ENCODE measurements at places on chromosomes 2 and 18.

GRCh38 chr2:234861841-234862735 is 89.7 kb upstream of the SH3BP4 start:
- no peak for DNase-seq

- DNase-seq, result peak; percentile 81
These were observed 24.2 kb upstream of the CASP8 start for GRCh38 chr2:201235860-201236811.

GRCh38 chr2:120669121-120669952 is 66.3 kb upstream of the GLI2 start:
- DNase-seq, result no peak

DNA sequence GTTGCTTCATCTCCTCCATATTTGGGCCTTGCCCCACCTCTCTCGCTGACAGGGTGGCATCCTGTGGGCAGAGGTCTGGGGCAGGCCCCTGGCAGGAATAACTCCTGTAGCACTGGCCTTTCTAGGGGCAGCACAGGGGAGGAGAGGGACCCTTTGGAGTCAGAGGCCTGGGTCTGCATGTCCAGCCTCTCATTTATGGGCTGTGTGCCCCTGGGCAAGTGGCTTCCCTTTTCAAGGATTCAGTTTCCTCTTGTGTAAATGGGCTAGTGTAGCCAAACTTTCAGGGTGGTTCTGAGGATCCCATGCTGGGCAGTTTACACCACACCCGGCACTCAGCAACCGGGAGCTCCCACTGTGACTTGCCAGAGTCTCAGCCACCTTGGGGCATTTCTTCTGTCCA is 23.4 kb downstream of the ADRA2B start:
- DNase-seq, result no peak

DNA sequence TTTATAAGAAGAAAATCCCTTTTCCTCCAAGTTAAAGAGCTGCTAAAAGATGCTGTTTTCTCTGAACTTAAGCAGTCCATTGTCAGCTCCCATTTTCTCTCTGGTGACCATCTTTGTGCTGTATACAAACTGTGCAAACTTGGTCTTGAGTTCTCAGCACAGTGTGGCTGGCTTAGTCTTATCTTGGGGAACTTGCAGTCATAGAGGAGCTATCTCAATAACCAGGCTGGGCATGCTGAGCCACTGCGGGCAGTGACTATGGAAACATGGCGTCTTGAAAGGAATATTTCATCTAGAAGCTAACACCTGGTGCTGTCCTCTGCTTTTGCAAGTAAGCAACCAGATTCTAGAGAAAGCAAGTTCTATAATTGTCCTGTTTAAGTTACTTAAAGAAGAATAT is 1334.4 kb upstream of the CELF4 start:
- DNase-seq, result no peak

GRCh38 chr18:78629426-78629825 is 350.2 kb upstream of the SALL3 start:
- no peak for DNase-seq

- DNase-seq, result peak; percentile 80
These were observed 1.4 kb upstream of the LAPTM4A start for GRCh38 chr2:20052861-20053281.

- no peak for DNase-seq
These were observed 31.2 kb downstream of the NGEF start for GRCh38 chr2:232981767-232982360.

- no peak for DNase-seq
These were observed 58.9 kb downstream of the TGIF1 start for GRCh38 chr18:3508576-3509549.

DNA sequence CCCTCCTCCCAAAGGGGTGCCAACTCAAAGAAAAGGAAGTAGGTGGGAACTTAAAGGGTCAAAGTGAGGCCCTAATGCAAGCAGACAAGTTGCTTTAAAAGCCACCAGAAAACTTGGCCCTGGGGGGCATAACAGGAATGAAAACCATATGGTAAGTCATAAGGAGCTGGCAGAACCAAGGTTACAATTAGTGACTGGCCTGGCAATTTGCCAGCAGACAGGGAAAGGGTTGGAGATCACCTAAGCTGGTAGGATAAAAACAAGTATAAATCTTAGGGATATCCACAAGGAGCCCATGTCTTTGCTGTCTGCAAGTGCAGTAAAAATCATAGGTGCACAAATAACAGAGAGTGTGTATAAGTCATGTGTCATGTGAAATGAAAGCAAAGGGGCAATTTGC is 256.7 kb upstream of the LRRTM4 start:
- no peak for DNase-seq

DNA sequence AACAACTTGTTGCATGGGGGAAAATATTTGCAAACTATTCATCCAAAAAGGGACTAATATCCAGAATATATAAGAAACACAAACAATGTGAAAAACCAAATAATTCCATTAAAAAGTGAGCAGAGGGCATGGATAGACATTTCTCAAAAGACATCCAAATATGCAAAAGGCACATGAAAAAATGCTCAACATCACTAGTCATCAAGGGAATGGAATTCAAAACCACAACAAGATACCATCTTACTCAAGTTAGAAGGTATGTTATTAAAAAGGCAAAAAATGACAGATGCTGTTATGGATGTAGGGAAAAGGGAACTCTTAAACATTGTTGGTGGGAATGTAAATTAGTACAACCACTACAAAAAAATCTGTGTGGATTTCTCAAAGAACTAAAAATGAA is 396.5 kb downstream of the CCDC85A start:
- DNase-seq, result no peak

- no peak for DNase-seq
These were observed 2.3 kb downstream of the HOXD11 start for GRCh38 chr2:176109192-176109901.

DNA sequence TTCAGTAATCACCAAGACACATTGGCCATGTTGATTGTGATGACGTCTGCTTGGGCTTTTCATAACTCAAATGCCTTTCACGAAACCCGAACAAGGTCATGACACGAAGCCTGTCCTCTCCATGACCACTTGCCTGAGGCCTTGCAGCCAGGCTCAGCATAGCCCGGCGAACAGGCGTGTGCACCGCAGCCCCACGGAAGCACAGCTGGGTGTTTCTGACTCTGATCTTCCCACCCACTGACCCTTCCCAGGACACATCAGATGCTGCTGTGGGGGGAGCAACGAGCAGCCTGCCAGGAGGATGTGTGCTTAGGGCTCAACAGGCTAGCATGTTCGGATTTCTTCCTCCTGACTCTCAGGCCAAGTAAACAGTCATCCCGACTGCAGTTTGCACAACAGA is 369.4 kb upstream of the SALL3 start:
- DNase-seq, result no peak

DNA sequence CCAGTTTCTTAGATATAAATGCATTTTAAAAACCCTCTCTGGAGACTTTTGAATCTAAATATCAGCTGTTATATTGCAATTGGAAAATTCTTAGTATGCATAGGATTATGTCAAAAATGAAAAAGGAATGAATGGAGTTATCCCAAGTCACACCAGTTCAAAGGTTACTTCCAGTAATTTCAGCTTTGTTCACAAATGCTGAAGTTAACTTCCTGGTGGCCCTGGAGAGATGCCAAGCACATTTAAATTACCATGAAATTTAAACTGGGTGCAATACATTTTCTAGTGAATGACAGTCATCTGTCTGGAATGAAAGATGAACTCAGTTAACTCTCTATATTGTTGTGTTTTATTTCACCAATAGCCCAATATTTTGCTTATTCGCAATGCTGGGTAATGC is 753.9 kb downstream of the SUCLG1 start:
- DNase-seq, result no peak

- no peak for DNase-seq
These were observed 17.7 kb upstream of the EN1 start for GRCh38 chr2:118865106-118865505.

DNA sequence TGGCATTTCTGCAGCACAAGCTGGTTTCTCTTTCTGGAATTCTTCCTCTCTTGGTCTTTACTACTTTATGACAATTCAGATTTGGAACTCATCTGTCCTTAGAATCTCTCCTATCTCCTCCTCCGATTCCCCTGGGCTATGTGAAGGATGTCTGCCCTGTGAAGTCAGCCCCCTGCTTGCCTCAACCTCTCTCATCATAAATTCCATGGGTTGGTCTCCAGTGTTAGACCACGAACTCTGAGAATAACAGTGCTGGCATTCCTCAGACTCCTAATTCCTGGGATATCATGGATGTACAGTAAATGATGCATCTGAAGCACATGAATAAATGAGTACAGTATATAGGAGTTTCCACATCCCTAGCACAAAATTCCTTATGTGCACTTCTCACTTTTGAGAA is 21.0 kb upstream of the CYRIA start:
- no peak for DNase-seq

- DNase-seq, result no peak
These were observed 46.8 kb upstream of the CDH7 start for GRCh38 chr18:65704046-65704445.

DNA sequence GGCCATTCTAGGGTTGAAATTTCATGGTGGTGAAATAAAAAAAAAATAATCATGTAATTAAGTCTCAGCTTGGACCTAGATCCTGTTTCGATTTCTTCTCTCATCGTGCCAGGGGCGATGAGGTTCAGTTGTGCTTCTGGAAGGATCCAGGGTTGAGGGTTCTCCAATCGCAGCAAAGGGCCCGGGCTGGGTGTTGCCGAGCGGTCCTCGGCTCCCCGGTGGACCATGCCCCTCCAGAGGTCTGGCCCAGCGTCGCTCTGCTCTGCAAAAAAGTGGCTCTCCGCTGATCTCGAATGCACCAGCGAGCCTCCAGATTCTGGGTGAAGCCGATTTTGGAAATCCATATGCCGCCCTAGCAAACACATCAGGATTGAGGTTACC is 39.0 kb downstream of the EN1 start:
- no peak for DNase-seq

Measured in Right ventricle myocardium inferior (tissue), 1 donor.